Omental fat pad (tissue), 4 donors: ENCODE measurements at places on chromosomes 2 and 18.

GRCh38 chr2:147006736-147007141 lies 838.1 kb upstream of the ACVR2A start:
- no peak for DNase-seq

GRCh38 chr2:178298785-178299212 lies 104.5 kb downstream of the OSBPL6 start:
- DNase-seq, result no peak

DNA sequence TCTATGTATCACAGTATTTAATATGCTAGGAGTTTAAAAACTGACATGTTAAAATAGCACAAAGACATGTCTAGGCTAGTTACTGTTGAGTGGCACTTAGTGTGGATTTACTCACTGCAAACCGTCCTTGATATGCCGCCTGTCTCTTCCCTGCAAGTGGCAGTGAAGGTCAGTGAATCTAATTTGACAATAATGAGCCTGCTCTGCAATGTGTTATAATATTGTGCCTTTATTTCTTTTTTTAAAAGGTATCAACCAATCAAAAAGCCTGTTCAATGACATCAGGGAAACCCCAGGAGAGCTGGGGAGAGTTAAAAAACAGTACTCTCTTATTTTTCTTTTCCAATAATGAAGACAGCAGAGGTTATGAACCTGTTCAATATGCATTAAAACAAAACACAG lies 384.1 kb downstream of the ERBB4 start:
- no peak for DNase-seq

DNA sequence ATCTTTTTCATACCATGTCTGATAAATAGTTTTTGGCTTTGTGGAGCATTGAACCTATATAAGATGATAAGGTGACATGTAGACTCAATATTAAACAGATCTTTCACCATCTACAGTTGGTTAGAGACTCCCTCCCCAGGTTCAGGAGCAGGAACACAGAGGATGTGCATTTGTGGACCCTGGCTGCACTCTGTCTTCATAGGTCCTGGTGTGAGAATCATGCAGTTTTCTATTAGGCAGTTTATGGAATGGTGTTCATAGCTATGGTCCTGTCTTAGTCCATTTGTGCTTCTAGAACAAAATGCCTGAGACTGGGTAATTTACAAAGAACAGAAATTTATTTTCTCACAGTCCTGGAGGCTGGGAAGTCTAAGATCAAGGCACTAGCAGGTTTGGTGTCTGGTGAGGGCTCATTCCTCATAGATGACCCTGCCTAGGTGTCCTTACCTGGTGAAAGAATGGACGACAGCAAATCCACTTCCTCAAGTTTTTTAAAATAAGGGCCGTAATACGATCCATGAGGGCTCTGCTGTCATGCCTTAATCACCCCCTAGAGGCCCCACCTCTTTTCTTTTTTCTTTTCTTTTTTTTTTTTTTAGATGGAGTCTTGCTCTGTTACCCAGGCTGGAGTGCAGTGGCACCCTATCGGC lies 35.3 kb upstream of the FAM98A start:
- DNase-seq, result no peak
